ENCODE measurements at places on chromosomes 6 and 20.
A peak's percentile ranks its signal among the peaks of the same experiment; 100 is the strongest.

DNA sequence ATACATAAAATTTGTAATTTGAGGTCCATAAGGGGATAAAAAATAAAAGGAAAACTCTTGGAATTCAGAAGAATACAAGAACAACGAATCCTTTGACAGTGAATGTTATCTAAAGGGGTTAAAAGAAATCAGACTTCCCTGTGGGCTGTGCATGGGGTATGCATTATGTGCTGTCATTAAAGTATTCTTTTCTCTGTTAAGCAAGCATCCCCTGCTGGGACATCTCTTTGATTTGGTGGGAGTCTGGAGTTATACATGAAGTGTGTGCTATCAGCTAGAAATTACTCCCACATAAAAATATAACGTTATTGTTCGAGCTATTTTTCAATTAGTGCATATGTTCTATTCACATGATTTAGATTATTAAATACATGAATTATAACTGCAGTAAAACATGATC, 195.2 kb downstream of the CENPW start:
- DNase-seq = no peak

GRCh38 chr6:166618866-166619761, 7.9 kb downstream of the RPS6KA2 start:
- no peak for DNase-seq

DNA sequence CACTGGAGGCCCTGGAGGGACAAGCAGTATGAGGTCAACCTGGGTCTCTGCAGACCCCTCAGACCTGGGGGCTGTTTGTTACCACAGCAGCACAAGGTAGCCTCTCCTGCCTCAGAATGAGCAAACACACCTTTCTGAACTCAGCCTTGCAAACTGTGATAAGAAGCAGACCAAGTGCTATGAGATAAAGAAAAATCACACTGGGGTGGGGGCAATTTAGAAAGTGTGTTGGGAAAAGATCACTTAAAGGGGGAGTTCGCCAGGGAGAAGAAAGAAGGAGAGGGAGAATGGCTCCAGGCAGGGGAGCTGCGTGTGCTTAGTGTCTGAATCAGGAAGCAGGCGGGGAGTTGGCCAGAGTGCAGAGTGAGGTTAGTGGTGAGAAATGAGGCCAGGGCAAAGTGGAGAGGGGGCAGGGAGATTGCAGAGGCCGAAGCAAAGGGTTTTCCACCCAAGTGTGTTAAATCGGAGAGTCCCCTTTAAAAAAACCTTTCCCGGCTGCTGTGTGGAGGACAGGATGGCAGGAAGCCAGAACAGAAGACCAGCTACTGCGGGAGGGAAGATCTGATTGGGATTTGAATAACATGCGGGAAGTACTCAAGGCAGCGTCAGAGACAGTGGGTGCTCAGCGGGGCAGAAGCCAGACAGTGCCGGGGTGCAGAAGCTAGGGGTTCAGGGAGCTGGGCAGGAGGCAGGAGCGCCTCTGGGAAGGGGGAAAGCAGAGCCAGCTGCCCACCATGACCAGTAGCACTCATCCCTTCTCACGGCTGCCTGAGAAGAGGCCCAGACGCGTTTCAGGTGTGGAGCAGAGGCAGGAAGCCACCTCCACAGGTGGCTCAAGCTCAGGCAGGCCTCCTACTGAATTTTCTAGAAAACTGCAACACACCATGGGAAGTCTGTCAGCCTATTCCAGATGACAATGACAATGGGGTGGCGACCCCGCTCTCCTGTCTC, 9.0 kb downstream of the ADA start:
- peak; percentile 8 for DNase-seq

- peak; percentile 35 for DNase-seq
Measured at GRCh38 chr6:124254941-124255685, 451.4 kb downstream of the NKAIN2 start.

- DNase-seq = no peak
Measured at GRCh38 chr6:157514659-157515496, 133.9 kb downstream of the ZDHHC14 start.

DNA sequence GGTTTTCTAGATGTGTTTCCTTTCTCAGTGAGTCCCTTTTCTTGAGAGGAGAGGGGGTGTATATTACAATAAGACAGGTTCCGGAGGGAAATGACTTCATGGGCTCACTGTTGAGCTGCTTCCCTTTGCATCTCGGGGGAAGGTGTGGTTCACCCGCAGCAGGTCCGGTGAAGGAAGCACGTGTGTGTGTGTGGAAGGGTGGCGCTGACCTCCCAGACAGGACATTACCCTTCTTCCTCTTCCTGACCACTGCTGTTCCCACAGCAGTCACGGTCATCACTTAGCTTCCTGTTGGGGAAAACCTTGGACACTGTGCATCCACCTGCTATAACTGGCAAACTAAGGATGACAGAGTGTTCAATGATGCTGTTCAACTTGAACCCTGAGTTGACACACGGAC, 83.6 kb downstream of the PLEKHG1 start:
- DNase-seq = no peak

DNA sequence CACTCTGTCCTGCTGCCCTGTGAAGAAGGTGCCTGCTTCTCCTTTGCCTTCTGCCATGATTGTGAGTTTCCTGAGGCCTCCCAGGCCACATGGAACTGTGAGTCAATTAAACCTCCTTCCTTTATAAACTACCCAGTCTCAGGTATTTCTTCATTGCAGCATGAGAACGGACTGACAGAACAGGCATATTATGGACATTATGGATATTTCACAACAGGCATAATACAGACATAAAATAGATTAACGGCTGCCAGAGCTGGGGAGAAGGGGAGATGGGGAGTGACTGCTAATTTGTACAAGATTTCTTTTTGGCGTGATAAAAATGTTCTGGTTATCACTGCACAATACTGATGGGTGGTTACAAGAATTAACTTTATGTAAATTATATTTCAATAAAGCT, 29.4 kb downstream of the TRPC4AP start:
- DNase-seq = no peak

- no peak for DNase-seq
Measured at GRCh38 chr20:33437141-33437911, 6.2 kb downstream of the SNTA1 start.

Measured in NCI-H774 (cell line).